ENCODE measurements at places on chromosomes 1 and 21.

- no peak for DNase-seq
Measured at GRCh38 chr1:5509664-5510452, 482.4 kb downstream of the NPHP4 start.

DNA sequence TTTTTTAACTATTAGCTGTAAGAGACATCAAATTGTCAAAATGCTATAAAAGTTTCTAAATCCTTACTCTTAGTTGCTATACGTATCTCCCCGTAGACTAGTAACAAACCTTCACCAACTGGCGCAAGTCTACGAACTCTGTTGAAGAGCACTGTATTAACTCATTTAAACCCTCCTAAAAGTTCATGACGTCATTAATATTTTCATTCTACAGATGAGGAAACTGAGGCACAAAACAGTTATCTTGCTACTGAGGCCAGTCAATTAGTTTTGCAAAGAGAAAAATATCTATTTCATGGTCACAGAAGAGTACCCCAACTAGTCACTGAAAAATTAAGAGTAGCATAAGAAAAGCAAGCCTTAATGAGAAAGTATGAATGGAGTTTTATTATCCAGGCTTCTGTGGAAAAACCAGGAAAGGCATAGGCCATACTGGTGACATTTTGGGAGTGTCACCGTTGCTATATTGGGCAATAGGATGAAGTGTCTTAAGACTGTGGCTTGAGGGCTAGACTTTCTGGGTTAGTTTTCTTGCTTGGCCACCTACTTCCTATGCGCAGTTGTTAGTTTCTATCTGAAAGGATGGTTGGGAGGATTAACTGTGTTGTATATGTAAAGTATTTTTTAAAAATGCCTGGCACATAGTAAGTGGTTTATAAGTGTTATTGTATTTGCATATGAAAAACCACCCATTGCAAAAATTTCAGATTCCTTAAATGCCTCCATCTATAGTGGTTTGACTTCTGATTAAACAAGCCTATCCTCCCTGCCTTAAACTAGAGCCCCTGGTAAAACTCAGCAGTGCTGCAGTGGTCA, 52.4 kb upstream of the SYT14 start:
- no peak for DNase-seq

- DNase-seq: no peak
Measured at GRCh38 chr1:162753998-162754585, 36.4 kb upstream of the HSD17B7 start.

- DNase-seq: no peak
Measured at GRCh38 chr1:219324629-219325367, 151.1 kb downstream of the LYPLAL1 start.

GRCh38 chr1:31485166-31485565, 72.2 kb downstream of the SERINC2 start:
- DNase-seq: no peak

DNA sequence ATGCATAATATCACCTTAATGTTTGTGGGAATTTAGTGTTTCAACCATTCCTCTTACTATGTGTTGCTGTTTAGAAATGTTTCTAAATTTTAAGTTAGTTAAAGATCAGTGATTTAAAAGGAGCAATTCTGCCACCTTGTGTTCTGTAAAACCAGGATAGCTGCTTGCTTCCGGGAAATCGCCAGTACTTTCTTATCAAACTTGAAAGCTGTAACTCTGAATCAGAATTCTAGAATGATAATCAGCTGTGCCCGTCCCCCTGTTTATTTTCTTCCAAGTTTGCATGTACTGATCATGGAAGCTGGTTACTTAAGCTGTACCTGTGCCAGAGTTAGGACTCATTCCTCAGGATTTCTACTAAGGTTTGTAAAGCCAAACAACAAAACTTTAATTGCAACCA, 656.4 kb downstream of the LTN1 start:
- no peak for DNase-seq

- no peak for DNase-seq
Measured at GRCh38 chr1:3483801-3484444, 29.5 kb downstream of the ARHGEF16 start.

GRCh38 chr1:35726450-35727433, 8.1 kb upstream of the C1orf216 start:
- DNase-seq: no peak

GRCh38 chr1:5681654-5682053, 310.6 kb downstream of the NPHP4 start:
- DNase-seq: no peak

GRCh38 chr1:58162952-58163550, 383.5 kb downstream of the OMA1 start:
- DNase-seq: no peak

- no peak for DNase-seq
Measured at GRCh38 chr1:232177438-232177837, 452.5 kb downstream of the SIPA1L2 start.

GRCh38 chr1:155242805-155243358, 12.4 kb downstream of the ENTREP3 start:
- no peak for DNase-seq

GRCh38 chr1:34147301-34147700, 17.7 kb downstream of the CSMD2 start:
- no peak for DNase-seq

DNA sequence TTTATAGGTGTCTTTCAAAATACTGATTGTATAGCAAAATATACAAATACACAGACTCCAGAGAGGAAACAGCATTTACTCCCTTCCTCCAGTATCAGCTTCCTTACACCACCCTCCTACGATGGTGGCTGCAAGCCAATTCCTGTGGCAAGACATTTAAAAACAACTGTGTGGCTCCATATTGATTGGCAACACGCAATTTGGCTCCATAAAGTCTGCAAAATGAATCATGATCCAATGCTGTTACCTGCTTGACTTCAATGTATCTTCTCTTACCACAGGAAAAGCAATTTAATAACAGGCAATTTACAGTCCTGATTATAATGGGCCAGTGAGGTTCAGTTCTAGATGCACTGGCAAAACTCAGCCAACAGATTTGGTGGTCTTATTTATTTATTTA, 19.7 kb upstream of the ATP6V1G3 start:
- no peak for DNase-seq

GRCh38 chr1:107896936-107897335, 68.0 kb downstream of the VAV3 start:
- no peak for DNase-seq

DNA sequence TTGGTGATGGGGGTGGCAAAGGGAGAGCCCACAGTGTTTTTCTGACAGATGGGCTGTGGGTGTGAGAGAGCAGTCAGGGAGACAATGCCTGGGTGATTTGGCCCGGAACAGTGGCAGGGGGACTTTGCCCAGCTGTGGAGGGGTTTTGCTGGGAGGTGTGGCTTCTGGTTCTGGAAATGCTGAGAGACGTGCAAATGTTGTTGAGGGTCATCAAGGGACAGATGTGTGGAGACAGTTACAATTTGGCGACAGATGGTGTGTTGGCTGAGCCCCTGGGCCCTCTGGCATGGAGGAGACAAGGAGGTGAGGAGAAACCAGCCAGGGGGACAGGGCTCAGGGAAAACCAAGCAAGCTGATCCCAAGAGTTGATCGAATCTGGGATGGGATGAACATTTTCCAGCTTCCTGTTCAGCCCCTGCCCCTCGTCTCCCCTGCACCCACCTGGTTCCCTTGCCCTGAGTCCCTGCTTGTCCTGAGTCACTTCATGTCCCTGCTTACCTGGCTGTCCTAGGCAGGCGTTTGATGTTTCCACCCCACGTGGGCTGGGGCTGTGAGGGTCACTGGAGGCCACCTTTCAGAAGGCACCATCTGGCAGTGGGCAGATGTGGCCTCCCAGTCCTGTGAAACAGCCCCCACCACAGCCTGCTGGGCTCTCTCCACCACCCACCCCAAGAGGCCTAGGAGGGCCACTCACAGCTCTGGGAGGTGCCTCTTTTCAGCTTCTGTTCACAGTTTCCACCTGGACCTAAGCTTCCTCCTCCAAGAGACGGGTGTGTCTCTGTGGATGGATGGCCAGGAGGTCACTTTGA, 15.8 kb upstream of the ZNF678 start:
- no peak for DNase-seq

DNA sequence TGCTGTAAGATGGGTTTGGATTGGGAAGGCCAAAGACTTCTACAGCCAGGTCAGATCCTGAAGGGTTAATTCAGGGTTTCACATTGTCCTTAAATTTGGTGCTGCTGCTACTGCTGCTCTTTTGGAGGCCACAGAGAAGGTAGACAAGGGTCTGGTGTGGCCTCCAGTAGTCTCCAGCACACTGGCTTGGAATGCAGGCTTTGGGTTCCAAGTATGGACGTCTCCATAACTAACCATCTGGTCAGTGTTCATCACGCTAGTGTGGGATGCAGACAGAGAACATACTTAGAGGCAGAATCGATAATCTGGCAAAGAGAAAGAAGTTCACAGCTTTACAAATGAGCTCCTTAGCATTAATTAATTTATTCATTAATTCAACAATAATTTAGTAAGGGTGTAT, 154.1 kb downstream of the ZBTB18 start:
- DNase-seq: no peak

GRCh38 chr1:192832492-192832891, 23.7 kb downstream of the RGS2 start:
- DNase-seq: no peak

- DNase-seq: no peak
Measured at GRCh38 chr1:178189814-178190213, 95.9 kb downstream of the RASAL2 start.

DNA sequence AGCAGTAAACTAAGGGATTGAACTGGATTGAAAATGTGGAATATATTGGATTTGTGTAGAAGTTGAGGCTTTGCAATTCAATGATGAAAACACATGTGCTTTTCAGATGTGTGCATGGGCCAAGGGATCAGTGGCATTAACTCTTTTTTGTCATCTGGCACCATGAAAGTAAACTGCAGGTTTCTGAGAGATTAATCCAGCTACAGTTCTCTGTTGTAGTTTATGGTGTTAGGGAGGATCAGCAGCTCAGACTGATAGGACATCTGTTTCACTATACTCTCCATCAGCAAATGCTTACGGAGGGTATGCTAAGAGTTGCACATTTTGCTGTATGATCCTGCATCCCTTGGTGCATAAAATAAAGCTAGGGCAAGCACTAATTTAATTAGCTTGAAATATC, 82.6 kb downstream of the C1orf21 start:
- DNase-seq: no peak

DNA sequence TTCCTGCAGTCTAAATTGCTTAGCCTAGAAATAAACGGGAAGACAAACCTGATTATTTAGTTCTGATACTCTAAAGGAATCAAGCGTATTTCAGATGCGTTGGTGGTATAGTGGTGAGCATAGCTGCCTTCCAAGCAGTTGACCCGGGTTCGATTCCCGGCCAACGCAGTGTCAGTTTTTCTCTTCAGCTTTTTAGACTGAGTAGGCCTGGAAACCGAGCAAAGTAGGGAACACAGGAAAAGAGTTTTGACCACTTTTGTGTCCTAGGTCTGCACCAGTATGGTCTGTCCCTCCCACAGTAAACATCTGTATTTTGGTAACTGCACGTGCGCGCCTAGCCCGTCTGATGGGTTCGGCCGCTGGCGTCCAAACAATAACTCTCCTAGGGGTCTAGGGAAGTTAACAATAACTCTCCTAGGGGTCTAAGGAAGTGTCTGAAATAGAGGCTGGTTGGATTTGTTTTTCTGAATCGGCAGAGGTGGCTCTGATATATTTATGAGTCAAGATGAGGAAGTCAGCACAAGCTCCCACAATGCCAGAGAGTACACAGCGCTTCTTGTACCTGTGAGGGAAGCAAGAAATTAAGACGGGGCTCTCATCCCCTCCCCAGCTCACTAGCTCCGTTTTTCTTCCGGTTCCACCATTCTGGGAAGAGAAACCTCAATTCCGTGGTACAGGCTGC, 15.6 kb upstream of the HJV start:
- DNase-seq: peak; percentile 29

Data from NCI-H1436 treated with DMSO at 0.1 percent for 48 hours (cell line).